ENCODE measurements at places on chromosomes 12 and 14.
A peak's percentile ranks its signal among the peaks of the same experiment; 100 is the strongest.

- DNase-seq = no peak
Observed at GRCh38 chr12:27583981-27584380, 60.0 kb downstream of the PPFIBP1 start.

- no peak for DNase-seq
Observed at GRCh38 chr12:68884251-68884650, 48.7 kb downstream of the CPM start.

DNA sequence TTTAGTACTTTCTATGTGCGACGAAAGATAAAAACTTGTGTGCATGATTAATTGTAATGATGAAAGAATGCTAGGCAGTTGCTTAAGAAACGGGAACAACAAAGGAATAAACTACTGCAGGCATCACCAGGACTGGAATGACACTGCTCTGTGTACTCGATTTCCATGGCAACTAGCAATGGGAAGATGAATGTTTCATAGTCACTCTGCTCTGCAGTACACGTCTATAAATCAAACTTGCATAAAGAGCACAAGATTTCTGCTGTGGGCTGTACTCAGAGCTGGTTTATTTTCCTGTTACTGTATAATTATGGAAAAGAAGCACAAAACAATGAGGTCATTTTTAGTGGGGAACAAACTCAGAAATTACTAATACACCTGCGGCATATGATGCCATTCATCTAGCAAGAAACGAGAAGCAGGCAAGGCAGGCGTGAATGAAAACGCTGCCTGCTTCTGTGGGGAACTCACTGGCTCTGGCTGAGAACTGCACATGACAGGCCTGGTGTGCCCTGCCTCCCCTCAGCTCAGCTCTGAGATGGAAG is 41.8 kb downstream of the EFCAB11 start:
- DNase-seq = peak; percentile 100

DNA sequence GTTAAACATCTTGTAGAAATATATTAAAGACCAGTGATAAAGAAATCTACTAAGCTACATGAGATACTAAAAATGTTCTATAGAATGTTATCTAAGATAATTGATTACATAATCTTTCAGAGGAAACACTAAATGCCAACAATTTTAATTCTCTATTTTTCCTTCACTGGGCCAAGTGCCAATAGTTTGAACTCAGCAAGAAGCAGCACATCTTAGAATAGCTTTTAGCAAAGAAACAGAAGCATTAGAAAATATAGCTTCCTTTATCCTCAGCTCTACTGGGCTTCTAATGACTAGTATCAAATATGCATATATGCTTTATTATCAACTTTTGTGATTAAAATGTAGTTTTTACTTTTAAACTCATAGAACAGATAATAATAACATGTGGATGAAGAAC is 461.4 kb upstream of the USP15 start:
- DNase-seq = no peak

GRCh38 chr12:78146365-78146772 is 315.7 kb downstream of the NAV3 start:
- peak; percentile 34 for DNase-seq

- no peak for DNase-seq
Observed at GRCh38 chr14:100585448-100586152, 1.6 kb downstream of the BEGAIN start.

DNA sequence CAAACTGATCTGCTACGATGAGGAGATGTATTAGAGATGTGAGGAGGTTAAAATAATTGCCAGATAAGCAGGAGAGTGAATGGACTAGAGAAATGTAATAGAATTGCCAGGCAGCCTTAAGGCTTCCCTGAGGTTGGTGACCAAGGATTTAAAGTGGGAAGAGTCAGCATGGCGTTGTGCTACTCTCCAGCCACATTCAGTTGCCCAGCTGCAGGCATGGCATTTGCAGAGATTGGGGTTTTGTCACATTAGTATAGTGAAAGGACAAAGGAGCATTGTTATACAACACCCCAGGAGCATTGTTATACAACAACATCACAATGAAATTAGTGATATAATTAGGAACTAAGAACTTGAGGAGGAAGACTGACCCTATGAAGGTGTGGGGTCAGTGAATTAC is 31.7 kb downstream of the MARK3 start:
- DNase-seq = no peak

- DNase-seq = no peak
Observed at GRCh38 chr12:26623136-26623535, 209.9 kb downstream of the ITPR2 start.

DNA sequence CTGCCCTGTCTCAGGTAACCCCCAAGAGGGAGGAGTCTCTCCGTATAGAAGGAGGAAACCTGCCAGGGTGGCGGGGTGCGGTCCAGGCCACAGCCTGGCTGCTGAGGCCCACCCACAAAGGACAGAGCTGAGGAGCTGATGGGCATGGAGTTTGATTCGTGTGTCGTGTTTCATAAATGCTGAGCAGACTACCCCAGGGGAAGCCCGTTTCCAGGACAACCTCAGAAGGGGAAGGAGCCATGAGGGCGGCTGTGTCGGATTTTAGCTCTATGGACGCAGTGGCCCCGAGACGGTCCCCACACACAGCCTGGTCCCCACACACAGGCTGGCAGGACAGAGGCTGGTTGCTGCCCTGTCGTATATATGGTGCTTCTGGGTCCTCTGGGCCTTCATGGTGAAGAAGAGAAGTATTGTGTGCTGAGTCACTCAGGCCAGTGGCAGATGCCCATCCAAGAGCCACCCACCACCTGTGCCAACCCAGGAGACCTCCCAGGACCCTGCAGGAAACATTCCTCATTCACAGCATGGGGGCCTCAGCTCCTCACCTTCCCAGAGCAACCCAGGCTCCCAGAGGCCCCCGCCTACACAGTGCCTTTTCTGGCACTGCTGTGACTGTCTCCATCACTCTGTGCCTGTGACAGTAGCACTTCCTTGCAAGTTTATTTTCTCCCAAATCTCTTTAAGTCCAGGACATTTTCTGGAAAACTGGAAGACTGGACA is 63.1 kb upstream of the RIN3 start:
- no peak for DNase-seq

DNA sequence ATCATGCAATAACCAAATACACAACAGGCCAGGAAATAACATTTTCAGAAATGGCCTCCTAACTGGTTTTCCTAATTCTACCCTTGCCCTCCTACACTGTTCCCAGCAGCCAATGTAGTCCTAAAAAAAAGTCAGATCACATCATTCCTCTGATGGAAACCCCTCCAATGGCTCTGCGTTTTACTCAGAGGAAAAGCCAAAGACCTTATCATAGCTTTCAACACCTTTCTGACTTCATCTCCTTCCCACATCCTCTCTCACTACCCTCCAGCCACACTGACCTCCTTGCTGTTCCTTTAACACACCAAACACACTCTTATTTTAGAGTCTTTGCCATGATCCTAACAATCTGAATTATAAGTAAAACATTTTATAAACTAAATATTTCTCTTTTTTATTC is 1.1 kb downstream of the MED6 start:
- DNase-seq = no peak

DNA sequence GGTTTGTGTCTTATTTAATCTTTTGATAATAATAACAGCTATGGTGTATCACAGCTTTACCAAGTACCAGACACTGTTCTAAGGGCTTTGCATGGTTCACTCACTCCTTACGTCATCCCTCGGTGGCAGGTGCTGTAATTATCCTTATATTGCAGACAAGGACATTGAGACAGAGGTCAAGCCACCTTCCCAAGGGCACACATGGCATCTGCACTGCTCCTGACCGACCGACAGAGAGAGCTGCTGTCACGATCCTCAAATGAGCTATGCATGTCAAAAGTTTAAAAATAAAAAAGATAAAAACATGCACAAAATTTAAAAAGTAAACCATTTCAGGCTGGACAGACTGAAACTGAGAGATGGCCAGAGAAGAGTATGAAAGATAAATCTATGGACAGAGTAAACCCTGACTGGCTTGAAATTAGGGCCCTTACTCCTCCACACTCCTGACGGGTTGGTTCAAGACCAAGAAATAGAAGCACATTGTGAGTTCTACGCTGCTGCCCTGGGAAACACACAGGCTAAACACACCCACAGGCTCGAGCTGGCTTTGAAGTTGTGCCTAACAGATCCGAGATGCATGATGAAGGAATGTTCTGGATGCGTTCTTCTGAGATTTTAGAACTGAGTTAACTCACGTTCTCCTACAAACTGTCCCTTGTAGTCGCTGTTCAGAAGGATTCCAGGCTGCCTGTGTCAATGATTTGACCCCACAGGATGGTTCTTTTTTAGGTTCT is 268.7 kb downstream of the ZFP36L1 start:
- DNase-seq = no peak

DNA sequence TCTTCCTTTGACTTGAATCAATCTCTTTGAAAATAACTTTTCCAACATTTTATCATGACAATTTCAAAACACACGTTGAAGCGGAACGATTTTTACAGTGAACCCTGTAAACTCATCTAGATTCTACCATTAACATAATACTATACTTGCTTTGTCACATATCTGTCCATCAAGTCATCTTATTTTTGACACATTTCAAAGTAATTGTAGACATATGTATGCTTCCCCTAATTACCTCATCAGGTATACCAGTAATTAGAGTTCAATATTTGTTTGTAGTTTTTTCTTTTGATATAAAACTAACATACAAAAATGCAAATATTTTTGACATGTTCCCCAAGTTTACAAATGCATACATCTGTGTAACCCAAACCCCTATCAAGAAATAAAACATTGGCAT is 140.4 kb downstream of the DACT1 start:
- DNase-seq = no peak
